Kasumi-1 (cell line): ENCODE measurements at places on chromosomes 1 and 21.
A peak's percentile ranks its signal among the peaks of the same experiment; 100 is the strongest.

DNA sequence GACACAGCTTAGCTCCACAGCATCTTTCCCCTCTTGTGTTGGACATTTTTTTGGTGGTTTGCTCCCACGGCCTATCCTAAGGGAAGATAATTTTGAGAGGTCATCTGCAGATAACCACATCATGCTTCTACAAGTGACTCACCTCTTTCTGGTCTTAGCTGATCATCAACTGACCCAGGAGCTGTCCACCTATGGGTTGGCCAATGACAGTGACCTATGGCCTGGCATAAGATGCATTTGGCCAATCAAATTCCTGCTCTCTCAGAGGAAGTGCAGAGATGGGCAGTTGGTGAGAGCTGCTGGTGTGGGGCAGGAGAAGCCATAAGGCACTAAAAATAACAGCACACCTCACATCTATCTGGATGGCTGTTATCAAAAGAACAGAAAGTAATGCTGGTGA lies 100.0 kb upstream of the CLDN14 start:
- DNase-seq = no peak

GRCh38 chr1:16189921-16190621 lies 22.4 kb downstream of the ARHGEF19 start:
- no peak for DNase-seq

DNA sequence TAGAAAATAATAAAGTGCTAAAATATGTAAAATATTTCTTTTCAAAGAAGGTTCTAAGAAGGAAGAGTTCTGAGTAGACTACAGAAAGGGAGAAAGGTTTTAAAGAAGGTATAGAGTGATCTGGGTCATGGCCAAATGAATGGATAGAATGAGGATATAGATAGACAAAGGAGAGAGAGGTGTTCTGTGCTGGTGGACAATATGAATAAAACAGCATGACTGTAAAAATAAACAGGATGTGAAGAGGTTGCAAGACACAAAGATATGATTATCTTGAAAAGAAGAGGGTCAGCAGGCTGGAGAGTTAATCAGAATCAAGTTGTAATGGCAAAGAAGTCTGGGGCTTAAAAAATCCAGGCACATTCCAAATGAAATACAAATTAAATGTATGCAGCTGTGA lies 86.7 kb upstream of the GNG4 start:
- no peak for DNase-seq

- no peak for DNase-seq
Measured at GRCh38 chr1:39990428-39990827, 35.5 kb downstream of the MFSD2A start.

DNA sequence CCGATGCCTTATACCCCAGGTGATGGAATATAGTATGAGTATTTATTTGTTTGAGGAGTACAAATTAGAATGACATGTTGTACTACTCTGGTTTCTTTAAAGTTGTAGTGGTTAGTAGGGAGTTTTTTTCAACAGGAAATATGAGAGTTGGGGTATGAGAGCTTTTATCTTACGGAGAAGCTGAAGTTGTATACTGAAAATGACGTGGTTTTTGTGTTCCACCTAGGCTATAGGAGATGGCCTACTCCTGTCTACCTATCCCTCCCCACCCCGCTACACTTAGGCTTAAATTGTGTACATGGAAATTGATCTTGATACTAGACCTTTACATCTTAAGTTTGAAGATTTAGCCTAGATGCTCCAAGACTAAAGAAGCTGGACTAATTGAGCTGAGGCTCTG lies 6.8 kb upstream of the HAX1 start:
- DNase-seq = no peak

DNA sequence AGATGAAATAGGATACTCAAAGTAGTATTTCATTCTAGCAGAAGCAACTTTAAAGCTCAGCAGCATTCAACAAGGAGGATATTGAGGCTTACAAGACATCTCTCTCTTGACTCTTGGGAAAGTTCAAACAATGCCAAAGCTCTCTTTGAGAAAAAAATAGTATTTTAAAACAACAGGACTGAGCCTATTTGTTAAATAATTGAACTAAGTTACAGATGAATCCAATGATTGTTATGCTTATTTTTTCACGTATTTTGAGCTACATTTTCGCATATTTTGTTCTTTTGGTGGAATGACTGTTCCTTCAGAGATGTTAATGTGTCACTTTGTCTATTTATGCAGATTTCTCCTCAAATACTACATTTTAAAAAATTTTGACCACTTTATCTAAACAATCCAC lies 200.7 kb downstream of the KCTD3 start:
- no peak for DNase-seq

- DNase-seq = no peak
Measured at GRCh38 chr1:77273891-77274290, 7.9 kb upstream of the AK5 start.

DNA sequence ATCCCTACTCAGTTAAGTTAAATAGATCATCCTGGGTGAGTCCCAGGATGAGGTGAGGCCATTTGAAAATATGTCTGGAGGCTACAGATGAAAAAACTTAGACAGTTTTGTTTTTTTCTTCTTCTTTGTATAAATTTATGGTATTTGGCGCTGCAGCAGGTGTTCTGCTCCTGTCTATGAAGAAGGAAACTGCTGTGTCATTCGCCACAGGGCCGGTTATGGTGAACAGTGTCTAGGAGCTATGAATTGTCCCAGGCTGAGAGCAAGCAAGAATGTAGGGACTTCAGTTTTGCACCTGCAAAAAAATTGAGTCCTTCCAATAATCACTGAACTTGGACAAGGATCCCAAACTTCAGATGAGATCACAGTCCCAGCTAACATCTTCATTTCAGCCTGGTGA lies 674.3 kb upstream of the RGS18 start:
- DNase-seq = no peak

GRCh38 chr1:246301553-246302250 lies 205.4 kb downstream of the SMYD3 start:
- DNase-seq = no peak

GRCh38 chr1:1858382-1859086 lies 32.4 kb downstream of the GNB1 start:
- DNase-seq = peak; percentile 16

DNA sequence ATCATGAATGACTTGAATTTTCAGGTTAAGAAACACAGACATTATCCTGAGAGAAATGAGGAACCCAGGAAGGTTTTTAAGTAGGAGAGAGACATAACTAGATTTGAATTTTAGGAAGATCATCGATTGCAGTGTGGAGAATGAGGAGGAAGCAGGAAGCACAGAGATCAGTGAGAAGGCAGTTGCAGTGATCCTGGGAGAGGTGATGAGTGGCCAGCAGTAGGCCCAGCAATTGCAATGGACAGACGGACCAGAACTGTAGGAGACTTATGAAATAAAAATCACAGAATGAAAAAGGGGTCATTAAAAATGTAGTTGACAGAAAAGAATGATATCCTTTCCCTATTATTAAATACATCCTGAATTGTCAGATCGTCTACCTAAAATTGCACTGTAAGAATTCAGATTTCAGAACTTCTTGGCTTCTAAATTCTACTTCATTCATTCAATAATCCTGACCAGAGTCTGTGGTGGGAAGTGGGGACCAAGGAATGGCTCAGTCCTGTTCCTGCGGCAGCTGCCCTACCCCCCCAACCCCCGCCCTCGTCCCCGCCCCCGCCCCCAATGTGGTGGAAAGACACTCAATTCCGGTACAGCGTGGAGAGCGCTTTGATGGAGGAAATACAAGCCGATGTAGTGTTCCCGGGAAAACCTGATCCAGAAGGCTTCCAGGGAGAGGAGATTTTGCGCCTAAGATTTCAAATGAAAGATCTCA lies 35.1 kb downstream of the SLC2A1 start:
- no peak for DNase-seq

DNA sequence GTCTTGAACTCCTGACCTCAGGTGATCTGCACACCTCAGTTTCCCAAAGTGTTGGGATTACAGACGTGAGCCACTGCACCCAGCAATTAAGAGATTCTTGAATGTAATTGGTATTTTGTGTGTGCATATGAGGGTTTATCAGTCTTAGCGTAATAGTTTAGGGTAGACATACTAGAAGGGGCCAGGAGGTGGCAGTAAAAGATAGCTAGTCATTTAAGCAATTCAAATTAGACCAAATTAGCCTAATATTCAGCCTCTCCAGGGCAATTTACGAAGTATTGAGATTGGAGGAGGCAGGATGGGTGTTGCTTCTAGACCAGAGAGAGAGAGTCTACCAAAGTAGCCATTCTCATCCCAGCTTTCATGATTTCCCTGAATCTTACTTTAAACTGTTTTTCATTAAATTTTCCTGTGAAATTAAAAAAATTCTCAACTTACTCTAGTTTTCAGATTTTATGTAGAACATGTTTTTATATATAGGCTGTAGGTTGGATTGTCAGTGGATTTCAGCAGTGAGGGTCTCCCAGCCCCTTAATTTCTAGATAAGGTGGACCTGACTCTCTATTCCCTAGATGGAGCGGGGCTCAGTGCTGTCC lies 119.7 kb downstream of the HHAT start:
- peak; percentile 69 for DNase-seq

DNA sequence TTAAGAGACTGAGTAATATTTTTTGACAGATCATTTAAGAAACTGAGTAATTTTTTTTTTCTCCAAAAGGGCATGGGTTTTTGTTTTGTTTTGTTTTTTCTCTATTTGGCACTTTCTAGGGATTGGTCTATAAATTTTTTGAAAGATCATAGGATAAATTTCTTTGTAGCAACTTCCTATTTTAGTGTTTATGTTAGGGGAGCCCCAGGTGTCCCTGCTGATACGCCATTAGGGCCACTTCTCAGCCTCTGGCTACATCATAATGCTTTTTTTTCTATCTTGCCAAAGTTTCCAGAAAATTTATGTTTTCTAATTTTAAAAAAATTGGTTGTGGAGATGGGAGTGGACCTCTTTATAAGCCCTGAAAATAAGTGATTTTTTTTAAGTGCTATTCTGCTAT lies 2.6 kb downstream of the GABPA start:
- DNase-seq = no peak

DNA sequence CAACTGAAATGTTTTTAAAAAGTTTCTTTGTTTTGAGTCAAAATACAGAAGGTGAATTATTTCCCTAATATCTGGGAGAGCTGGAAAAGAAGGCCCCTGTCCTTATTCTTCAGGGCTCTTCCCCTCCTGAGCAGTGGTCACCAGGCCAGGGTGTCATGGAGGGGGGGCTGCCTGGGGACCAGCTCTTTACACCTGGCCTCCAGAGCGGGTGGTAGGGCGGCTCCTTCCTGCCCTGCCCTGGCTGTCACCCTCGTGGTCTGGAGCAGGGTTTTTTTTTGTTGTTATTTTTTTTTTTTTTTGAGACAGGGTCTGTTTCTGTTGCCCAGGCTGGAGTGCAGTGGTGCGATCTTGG lies 6.6 kb downstream of the SKI start:
- no peak for DNase-seq

- DNase-seq = no peak
Measured at GRCh38 chr1:20426923-20427322, 59.1 kb downstream of the CAMK2N1 start.

- DNase-seq = peak; percentile 12
Measured at GRCh38 chr1:98749152-98749756, 87.7 kb downstream of the SNX7 start.

- no peak for DNase-seq
Measured at GRCh38 chr1:214895011-214895600, 187.4 kb upstream of the KCNK2 start.

GRCh38 chr1:114087495-114087894 lies 66.2 kb downstream of the SYT6 start:
- DNase-seq = no peak

GRCh38 chr1:224497714-224498573 lies 63.3 kb upstream of the WDR26 start:
- peak; percentile 78 for DNase-seq
